Immature natural killer cell (primary cell): ENCODE measurements at places on chromosomes 1 and 21.

- DNase-seq, result no peak
Measured at GRCh38 chr1:10059342-10059718, 26.6 kb downstream of the UBE4B start.

- DNase-seq, result no peak
Measured at GRCh38 chr21:33441489-33442477, 38.0 kb downstream of the TMEM50B start.

DNA sequence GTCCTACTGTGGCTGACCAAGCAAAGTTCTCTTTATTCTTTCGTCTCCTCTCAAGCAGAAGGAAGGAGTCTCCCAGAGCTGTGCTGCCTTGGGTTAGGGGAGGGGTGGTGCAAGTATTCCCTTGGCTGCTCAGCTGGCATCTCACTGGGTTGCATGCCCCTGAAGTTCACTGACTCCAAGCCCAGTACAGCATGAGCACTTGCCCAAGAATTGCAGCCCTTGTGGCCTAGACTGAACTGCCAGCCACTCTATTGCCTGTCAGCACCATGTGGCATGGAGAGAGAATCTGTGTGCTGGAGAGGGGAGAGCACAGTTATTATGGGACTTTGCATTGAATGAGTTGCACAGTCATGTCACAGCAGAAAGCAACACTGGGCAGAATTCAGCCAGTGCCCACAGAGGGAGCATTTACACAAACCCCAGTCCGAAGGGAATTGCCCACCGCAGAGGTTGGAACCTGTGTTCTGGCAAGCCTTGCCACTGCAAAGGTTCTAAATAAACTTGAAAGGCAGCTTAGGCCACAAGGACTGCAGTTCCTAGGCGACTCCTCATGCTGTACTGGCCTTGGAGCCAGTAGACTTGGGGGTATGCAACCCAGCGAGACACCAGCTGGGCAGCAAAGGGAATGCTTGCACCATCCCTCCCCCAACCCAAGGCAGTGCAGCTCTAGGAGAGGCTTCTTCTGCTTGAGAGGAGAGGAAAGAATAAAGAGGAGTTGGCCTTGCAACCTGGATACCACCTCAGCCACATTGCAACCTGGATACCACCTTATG lies 28.8 kb downstream of the DR1 start:
- DNase-seq, result no peak

DNA sequence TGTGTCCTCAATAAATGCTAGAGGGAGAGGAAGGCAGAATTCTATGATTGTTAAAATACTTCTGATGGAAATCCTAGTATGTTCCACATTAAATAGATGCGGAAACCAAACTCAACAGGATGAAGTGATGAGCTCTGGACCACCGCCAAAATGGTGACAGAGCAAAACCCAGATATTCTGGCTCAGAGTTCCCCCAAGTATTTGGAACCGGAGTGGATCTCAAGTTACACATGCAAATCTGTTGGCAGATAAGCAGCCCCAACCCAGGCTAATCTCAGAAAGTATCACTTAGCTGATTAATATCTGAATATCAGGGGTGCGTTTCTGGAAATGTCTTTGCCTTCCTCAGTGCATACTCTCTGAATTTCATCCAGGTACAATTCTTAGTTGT lies 17.4 kb upstream of the GRHL3 start:
- no peak for DNase-seq

DNA sequence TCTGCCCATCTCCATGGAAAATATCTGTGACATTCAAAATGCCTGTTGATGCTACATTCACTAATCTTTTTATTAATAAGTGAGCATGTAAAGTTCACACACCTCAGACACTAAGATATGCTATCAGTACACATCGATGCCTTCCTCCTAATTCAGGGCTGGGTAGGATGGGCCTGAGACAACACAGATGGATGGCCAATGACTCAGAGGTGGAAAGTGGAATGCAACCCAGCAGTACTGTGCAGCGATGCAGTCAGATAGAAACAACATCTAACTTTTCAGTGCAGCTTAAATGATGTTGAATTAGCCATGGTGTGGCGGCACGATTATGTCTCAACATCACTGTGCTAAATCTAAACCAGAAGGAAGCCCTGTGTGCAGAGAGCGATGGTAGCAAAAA lies 161.6 kb upstream of the KCNJ15 start:
- no peak for DNase-seq
